ENCODE measurements at places on chromosomes 3 and 15.
A peak's percentile ranks its signal among the peaks of the same experiment; 100 is the strongest.

- DNase-seq: no peak
Measured at GRCh38 chr15:31332681-31333071, 6.0 kb downstream of the KLF13 start.

- no peak for DNase-seq
Measured at GRCh38 chr3:69379661-69380060, 6.2 kb downstream of the FRMD4B start.

DNA sequence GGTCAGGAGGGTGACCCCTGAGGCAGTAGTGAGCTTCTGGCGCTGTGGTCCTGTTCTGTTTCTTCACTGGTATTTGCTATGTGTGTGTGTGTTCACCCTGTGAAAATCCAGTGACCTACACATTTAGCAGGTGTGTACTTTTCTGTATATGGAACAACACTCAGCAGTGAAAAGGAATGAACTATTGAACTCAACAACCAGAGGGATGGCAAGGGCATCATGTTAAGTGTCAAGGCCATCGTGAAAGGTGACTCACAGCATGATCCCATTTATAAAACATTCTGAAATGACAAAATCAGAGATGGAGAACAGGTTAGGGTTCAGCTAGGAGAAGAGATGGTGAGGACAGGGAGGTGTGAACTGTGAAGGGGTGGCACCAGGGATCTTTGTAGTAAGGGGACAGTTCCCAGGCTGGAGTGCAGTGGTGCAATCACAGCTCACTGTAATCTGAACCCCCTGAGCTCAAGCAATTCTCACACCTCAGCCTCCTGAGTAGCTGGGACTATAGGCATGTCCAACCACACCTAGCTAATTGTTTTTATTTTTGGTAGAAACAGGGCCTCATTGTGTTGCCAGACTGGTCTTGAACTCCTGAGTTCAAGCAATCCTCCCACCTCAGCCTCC lies 10.0 kb upstream of the RAB43 start:
- no peak for DNase-seq

GRCh38 chr3:150293401-150294001 lies 114.6 kb upstream of the TSC22D2 start:
- DNase-seq: no peak

GRCh38 chr15:100033140-100033857 lies 300.1 kb upstream of the LYSMD4 start:
- DNase-seq: no peak

DNA sequence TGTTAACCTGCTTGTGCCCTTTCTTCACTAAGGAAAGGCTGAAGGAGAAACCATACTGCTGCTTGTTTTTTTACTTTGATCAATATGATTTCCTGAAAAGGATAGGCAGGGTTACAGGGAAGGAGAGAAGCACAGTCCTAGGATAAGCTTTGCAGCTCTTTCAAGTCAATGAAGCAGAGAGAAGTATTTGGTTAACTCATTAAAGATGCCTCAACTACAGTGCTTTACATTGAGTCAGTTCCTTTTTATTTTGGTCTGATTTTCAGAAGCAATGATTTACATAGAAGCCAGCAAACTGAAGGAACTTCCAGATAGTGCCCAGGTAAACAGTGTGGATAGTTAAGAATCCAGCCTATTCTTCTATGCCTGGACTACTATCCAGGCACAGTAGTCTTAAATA lies 64.8 kb downstream of the ARIH1 start:
- no peak for DNase-seq

DNA sequence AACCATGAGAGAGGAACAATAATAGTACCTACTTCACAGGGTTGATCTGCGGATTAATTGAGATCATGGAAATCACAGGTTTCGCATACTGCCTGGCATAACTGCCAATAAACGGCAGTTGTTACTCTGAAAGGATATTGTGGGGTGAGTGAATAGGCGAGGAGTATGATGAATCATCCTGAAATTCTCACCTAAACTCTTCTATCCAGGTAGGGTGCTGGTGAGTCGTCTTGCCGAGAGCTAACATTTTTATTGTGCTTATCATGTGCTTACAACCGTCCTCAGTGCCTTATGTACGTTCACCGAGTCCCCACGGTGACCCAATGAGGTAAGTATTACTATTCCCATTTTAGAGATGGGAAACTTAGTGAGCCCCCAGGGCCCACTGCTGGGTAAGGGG lies 52.4 kb upstream of the SRGAP3 start:
- DNase-seq: no peak

GRCh38 chr3:166582236-166582635 lies 745.0 kb upstream of the BCHE start:
- DNase-seq: no peak

- DNase-seq: peak; percentile 37
Measured at GRCh38 chr15:75921732-75922703, 18.3 kb downstream of the FBXO22 start.

DNA sequence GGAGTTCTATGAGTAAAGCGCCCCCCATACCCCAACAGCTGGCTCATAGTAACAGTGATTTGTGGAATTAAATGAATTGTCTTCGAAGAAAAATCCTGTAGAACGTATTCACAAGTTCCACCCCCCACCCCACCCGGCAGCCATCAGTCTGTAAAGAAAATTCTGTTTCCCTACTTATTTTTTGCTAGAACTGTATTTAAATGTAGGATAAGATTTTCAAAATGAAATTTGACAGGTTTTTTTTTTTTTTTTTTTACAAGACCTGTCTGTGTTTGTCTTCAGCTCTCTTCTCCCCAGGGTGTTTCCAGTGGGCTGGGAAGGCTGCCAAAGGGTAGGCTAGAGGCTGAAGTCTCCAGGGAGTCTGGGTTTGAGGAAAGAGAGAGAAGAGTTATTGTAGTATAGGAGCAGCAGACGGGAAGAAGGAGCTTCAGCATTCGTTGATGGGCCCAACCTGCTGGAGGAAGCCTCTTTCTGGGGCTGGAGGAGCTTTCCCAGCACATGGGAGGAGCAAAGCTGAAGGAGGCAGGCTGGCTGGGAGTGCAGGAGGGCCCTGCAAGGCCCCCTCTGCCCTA lies 130.6 kb upstream of the SEMA6D start:
- no peak for DNase-seq

DNA sequence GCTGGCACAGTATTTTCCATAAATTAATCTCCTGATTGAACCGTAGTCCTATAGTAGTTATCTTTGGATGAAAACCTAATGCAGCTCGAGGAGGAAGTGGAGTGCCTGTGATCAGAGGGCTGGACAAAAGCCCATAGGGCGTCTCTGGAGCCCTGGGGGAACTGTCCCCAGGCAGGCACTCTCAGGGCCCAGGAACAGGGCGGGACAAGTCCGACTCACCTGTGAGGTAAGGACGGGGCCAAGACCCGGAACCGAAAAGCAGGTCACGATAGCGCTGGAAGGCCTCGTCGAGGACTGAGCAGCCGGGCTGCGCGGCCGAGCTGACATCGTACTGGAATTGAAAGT lies 341 bp downstream of the HEXA start:
- DNase-seq: peak; percentile 79

DNA sequence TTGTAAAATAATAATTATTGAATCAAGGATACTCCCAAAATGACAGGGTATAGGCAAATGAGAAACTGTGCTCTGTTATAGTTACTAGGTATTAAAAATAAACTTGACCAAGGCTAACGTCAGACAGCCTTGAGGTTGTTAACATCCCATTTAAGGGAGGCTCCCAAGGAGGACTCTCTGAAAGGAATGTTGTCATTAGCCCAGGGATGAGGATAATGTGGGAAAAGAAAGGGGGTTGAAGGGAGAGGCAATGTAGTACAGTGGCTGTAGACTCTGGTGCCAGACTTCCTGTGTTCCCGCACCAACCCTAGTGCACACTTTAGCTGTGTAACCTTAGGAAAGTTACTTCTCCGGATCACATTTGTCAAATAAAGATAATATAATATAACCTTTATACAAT lies 47.0 kb upstream of the RARB start:
- no peak for DNase-seq

GRCh38 chr15:40995656-40996055 lies 42.4 kb downstream of the CHAC1 start:
- DNase-seq: no peak

DNA sequence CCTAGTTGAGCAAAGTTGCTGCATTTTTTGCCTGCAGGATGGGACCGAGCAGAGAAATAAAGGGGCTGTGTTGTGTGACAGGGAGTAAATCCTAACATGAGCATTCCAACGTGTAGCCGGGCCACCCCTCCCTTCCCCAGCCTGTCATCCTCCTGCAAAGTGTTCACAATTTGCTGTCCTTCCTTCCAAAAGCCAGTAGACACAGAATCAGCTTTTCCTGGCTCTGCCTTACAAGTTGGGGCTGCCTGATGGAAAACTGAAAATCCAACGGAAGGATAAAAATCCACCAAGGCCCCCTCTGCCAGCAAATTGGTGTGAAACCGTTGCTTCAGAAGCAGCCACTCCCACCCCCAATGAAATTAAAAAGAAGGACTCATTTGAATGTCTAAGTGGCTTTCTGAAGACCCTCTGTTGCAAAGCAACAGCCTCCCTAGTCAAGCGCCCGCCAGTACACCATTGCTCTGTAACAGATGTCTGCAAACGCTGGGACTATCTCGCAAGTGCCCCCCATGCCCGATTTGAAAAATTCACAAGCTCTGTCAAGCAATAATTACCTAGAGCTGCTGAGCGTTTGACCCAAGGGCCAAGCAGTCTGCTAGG lies 665 bp downstream of the FRMD4B start:
- DNase-seq: no peak

DNA sequence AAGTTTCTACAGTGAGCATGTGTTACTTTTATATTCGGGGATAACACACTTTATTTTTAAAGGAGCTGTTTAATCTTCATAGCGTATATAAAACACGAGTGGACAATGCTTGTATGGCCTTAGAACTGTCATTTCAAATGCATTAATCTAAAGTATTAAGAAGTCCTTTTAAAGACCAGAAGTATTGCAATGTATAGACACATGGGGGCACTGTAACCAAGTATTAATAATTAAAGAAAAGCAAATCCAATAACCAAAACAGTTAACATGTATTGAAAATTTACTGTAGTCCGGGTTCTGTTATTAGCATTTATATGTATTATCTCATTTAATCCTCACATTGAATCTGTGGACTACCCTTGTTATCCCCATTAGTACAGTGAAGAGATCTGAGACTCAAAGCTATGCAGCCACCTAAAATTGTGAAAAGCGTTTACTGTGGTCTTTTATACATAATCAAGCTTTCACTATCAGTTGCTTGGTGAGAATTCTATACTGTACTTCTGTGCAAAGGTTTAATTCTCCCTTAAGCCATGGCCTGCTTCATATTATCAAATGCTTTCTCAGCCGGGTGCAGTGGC lies 10.1 kb downstream of the ARL14 start:
- no peak for DNase-seq

GRCh38 chr15:73978896-73979295 lies 13.2 kb downstream of the STOML1 start:
- no peak for DNase-seq

- no peak for DNase-seq
Measured at GRCh38 chr3:22419261-22419660, 668.3 kb upstream of the ZNF385D start.

- no peak for DNase-seq
Measured at GRCh38 chr3:48014358-48014757, 1.9 kb downstream of the MAP4 start.

GRCh38 chr3:62090066-62090465 lies 283.3 kb downstream of the FEZF2 start:
- no peak for DNase-seq

- DNase-seq: peak; percentile 83
Measured at GRCh38 chr15:70092464-70093027, 5.2 kb downstream of the TLE3 start.

DNA sequence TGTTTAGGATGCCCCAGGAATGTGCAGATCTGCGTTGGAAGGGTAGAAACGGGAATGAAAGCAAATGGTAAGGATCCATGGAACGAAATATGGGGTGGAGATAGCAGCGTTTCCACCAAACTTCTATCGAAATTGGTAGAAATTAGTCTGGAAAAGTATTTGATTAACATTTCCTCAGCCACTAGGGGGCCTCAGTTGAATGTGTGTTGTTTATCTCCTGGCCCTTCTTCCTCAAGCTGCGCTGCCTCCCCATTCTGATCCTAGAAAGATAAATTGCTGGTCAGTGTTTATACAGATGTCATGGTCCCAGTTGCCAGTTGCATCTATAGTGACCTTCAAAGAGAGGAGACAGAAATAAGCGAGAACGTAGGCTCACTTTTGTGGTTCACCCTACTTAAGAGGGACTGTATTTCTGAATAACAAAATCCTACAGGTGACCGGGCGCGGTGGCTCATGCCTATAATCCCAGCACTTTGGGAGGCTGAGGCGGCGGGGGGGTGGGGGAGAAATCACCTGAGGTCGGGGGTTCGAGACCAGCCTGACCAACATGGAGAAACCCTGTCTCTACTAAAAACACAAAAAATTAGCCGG lies 457.1 kb downstream of the SQOR start:
- DNase-seq: no peak

GRCh38 chr3:188362405-188362831 lies 208.5 kb downstream of the LPP start:
- no peak for DNase-seq

DNA sequence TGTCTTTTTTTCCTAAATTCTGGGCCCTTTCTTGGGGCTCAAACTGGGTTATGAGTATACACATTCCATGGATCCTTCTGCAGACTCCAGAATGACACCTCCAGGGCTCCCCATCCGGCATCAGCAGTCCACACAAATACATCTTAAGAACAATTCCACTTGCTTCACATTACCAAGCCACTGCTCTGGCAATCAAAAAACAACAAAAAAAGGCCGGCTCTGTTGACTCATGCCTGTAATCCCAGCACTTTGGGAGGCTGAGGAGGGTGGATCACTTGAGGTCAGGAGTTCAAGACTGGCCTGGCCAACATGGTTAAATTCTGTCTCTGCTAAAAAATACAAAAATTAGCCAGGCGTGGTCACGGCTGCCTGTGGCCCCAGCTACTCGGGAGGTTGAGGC lies 49.9 kb upstream of the LPP start:
- no peak for DNase-seq

DNA sequence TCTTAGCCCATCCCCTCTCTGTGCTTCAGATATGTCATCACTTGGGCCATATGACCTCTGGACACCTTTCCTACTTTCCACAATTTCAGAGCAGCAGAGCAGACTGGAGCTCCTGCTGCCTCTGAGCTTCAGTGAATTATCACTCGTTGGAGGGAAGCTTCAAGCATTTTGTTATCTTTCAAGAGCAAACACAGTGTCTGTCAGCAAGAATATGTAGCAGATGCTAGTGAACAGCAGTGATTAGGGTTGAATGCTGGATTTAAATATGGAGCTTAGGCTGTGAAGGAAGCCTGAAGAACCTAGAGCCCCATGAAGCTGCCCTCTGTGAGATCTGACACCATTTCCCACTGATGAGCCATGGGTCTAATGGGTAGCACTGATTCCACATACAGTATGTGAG lies 115.4 kb downstream of the UBE3A start:
- DNase-seq: no peak

- no peak for DNase-seq
Measured at GRCh38 chr3:32699429-32699828, 14.4 kb downstream of the CNOT10 start.

- peak; percentile 87 for DNase-seq
Measured at GRCh38 chr3:127694467-127695215, 21.9 kb downstream of the ABTB1 start.

- no peak for DNase-seq
Measured at GRCh38 chr3:45437383-45437782, 49.0 kb downstream of the LARS2 start.
